NCI-H187 (cell line): ENCODE measurements at places on chromosomes 3 and 15.

DNA sequence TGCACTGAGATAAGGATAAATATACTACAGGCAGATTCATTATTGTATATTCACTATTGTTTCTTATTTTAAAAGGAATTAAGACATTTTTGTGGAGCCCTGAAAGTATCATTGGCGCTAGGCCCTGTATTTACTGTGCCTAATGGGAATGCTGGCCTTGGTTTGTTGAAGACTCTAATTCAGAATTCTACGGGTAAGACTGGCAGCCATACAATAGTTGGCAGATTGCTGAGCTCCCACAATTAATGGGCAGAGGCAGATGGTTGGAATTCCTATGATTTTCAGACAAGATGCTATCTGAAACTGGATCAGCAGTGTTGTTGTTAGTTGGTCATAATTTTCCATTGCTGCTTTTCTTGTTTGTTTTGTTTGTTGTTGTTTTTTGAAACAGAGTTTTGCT, 14.7 kb downstream of the PGBD4 start:
- no peak for DNase-seq

DNA sequence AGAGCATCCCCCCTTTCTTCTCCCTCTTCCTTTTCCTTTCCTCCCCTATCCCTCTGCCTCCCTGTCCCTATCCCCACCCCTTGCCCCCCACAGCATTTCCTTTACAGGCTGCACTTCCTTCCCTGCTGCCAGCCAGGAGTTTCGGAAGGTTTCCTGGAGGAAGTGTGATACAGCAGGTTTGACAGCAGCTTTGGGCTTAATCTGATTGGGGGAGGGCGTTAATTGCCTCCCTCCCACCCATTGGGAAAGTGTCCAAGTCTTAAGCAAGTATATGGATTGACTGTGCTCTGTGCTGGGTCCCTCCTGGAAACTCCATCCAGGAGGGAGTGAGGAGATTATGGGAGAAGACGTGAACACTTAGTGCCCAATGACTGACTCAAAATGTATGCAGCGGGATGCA, 1.8 kb downstream of the SCAMP5 start:
- DNase-seq = no peak

- DNase-seq = no peak
Measured at GRCh38 chr15:85753791-85754452, 40.8 kb downstream of the KLHL25 start.

- DNase-seq = no peak
Measured at GRCh38 chr3:44068753-44069152, 172.9 kb upstream of the TOPAZ1 start.

- DNase-seq = no peak
Measured at GRCh38 chr15:89928421-89928820, 15.7 kb upstream of the ARPIN start.

GRCh38 chr3:151052346-151052745, 33.1 kb upstream of the MED12L start:
- no peak for DNase-seq

- DNase-seq = no peak
Measured at GRCh38 chr3:15796771-15797641, 773 bp downstream of the ANKRD28 start.

GRCh38 chr3:3241596-3241995, 62.1 kb upstream of the CRBN start:
- DNase-seq = no peak

GRCh38 chr15:98719137-98719740, 70.9 kb downstream of the IGF1R start:
- DNase-seq = no peak

DNA sequence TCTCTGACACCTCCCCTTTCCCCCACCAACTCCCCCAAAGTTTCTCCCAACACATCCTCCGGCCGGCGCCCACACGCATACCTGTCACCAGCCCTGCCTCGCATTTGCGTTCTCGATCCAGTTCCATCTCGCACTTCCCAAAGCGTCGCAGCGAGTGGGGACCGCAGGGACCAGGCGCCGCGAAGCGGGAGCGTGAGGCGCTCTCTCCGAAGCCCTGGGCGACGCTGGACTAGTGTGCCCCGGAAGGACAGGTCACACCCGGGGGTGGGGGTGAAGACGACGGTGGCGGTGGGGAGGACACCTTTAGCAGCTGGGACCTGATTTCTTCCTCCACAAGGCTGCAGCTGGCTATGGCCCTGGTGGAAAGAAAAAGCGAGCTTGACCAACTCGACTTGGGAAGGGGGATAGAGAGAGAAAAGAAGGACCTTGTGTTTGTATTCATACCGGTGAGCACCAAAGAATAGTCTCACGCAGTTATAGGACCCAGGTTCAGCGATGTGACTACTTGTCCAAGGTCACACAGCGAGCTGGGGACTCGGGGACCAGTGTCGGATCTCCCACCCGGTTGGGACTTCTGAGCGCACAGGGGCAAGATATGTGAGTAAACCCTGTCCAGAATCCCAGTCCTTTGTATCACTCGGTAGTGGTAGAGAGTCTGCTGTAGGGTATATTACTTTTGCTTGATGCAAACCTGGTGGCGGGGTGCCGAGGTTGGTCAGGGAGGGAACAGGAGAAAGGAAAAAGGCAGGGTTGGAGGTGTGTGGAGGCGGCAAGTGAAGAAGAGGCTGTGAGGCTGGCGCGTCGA, 607 bp upstream of the GHSR start:
- DNase-seq = no peak

DNA sequence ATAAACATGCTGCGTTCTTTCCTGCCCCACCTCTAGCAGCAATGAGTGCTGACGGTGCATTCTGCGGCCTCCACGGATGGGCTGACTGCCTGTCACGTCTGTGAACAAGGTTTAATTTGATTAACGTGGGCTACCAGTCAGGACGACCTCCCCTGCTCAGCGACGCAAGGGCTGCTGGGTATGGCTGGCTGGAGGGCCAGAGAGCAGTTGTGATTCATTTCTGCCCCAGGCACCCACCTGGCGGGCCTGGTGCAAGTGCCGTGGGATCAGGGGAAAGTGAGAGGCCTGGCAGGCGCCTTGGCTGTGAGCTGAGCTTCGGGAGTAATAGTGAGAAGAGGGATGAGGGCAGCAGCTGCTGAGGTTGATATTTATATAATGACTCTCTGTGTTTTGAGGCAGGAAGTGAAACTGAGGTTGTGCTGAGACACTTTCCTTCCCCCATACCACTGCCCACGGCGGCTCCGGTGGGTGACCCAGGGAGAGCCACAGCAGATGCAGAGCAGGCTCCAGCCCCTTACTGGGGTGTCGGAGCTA, 190.4 kb upstream of the BCL6 start:
- no peak for DNase-seq

GRCh38 chr3:52660046-52660445, 25.7 kb downstream of the PBRM1 start:
- no peak for DNase-seq

GRCh38 chr3:120418866-120419490, 31.8 kb downstream of the FSTL1 start:
- no peak for DNase-seq

- DNase-seq = no peak
Measured at GRCh38 chr15:27218426-27218825, 247.4 kb downstream of the GABRG3 start.

DNA sequence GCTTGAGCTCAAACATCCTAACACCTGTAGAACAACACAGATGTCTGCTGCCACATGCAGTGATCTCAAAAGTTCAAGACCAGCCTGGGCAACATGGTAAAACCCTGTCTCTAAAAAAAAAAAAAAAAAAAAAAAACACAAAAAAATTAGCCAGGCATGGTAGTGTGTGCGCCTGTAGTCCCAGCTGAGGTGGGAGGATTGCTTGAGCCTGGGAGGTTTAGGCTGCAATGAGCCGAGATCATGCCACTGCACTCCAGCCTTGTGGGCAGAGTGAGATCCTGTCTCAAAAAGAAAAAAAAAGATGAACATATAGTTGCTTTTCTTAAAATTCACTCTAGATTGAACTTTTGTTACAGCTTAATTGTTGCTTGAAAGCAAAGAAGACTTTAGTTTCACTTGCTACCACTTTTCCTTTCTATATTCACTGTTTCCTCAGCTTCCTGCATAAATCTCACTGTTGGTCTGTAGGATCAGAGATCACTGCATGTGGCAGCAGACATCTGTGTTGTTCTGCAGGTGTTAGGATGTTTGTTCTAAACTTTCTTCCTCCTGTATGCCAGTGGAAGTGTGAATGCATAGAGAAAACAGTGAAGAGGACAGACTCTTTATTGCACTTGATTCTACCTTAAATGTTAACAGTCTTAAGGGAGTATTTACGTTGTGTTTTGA, 12.6 kb downstream of the RAB11A start:
- no peak for DNase-seq

- DNase-seq = no peak
Measured at GRCh38 chr3:168989396-168989795, 674.1 kb downstream of the MECOM start.

GRCh38 chr3:143526011-143526545, 322.2 kb downstream of the SLC9A9 start:
- DNase-seq = no peak

DNA sequence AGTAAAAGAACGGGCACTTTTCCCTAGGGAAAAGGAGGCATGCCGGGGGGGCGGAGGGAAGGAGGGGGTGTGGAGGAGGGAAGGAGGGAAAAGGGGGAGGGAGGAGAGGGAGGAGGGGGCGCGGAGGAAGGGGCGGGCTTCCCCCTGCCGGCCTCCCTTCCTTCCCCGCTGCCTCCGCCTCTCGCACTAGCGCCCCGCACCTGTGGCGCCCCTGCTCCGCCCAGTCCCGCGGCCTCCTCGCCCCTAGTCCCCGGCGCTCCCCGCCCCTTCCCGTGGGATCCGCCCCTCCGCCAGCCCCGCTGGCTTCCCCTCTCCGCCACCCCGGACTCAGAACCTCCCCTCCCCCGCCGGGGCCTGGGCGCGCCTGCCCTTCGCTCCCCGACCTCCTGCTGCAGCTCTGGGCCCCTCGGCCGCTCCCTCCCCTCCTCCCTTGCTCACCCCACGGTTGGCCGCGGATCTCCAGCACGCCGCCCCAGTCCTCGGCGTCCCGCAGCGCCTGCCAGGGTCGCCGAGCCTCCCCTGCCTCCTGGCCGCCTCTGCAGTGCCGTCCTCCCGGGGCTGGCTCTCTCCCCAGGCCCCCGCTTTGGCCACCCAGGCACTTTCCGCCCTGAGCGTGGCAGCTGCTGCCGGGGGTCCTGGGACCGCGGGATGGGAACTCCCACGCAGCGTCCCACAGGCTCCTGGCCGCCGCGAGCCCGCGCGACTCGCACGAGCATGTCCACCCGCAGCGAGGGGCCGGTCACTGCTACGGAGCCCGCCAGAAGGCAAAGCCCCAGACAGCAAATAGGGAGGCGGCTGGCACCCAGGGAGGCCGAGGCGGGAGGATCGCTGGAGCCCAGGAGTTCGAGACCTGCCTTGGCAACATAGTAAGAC, 147.4 kb downstream of the TJP1 start:
- DNase-seq = no peak

DNA sequence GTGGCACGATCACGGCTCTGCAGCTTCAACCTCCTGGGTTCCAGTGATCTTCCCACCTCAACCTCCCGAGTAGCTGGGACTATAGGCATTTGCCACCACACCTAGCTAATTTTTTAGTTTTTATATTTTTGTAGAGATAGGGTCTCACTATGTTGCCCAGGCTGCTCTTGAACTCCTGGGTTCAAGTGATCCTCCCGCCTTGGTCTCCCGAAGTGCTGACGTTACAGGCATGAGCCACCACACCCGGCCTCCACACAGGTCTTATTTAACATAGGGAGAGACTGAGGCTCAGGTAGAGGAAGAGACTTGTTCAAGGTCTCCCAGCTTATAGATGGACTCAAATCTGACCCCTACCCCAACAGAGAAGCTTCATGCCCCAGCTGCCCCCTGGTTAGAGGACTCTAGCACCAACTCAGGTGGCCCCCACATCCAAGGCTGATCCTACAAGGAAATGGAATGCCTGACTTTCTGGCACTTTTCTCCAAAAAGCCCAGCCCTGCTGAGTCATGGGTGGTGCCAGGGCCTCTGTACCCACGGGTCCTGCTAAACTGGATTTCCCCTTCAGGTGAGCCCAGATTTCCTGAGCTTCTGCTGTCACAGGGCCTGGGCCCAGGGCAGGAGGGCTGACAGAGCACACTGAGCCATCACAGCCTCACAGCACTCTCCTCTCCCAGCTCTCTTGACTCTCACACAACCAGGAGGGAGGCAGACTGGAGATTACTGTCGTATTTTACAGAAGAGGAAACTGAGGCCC, 5.6 kb downstream of the TMEM40 start:
- DNase-seq = no peak

DNA sequence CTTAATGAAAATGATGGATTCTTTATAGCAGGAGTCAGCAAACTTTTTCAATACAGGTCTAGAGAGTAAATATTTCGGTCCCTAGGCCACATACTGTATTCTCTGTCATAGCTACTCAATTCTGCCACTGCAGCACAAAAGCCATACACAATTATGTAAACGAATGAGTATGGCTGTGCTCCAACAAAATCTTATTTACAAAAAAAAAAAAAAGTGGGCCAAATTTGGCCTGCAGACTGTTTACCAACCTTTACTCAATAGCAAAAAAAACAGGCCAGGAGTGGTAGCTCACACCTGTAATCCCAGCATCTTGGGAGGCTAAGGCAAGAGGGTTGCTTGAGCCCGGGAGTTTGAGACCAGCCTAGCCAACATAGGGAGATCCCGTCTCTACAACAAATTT, 41.1 kb downstream of the TTBK2 start:
- no peak for DNase-seq

GRCh38 chr15:59313641-59314332, 58.9 kb downstream of the MYO1E start:
- no peak for DNase-seq

GRCh38 chr3:182139627-182140357, 428.1 kb downstream of the SOX2 start:
- DNase-seq = no peak

GRCh38 chr15:42707068-42707467, 29.9 kb downstream of the CDAN1 start:
- DNase-seq = no peak

DNA sequence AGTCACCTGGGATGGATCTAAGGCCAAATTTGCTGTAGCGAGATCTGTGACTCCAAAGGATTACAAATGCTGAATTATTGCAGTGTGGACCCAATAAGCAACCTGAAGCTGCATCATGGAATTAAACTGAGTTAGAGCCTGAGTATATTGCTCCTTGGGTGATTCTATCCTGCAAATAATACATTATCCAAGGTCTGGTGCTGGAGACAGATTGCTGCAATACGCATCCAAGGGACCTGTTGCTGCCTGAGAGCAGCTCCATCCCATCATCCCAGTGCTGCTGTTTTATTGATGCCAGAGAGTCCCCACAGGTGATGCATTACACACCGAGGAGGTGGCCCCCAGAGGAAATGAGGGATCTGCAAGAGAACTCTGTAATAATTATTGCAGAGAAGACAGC, 31.6 kb upstream of the PCSK6 start:
- DNase-seq = no peak

GRCh38 chr3:183064475-183064874, 34.8 kb downstream of the MCCC1 start:
- no peak for DNase-seq

DNA sequence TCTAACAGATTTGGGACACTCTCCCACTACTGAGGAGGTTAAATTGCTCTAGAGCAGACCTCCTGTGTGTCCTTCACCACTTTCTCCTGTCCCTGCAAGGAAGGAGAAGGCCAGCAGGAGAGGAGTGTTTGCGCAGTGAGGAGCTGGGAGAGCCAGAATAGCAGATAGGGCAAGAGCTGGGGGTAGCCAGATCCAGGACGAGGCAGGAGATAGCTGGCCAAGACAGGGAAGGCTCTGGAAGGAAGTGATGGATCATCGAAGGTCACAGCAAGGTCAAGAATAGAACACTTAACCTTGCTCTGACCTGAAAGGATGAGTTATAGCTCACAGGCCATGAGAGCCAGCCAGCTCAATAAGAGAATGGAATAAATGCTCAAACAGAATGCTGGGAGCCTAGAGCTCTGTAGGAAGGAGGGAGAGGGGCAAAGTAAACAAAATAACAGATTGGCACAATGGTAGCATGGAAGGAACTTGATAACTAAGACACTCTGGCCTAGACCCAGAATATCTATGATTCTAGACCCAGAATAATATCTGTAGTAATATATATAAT, 37.5 kb upstream of the FSIP1 start:
- no peak for DNase-seq
